HCT116 (cell line): ENCODE measurements at places on chromosomes 2 and 18. TPM values are rescaled to one million over a fixed set of nuclear protein-coding genes. Genes with fewer than 3 reads are reported as not detected.

The GPAT2 gene
- 54.2 TPM for total RNA-seq

DNA sequence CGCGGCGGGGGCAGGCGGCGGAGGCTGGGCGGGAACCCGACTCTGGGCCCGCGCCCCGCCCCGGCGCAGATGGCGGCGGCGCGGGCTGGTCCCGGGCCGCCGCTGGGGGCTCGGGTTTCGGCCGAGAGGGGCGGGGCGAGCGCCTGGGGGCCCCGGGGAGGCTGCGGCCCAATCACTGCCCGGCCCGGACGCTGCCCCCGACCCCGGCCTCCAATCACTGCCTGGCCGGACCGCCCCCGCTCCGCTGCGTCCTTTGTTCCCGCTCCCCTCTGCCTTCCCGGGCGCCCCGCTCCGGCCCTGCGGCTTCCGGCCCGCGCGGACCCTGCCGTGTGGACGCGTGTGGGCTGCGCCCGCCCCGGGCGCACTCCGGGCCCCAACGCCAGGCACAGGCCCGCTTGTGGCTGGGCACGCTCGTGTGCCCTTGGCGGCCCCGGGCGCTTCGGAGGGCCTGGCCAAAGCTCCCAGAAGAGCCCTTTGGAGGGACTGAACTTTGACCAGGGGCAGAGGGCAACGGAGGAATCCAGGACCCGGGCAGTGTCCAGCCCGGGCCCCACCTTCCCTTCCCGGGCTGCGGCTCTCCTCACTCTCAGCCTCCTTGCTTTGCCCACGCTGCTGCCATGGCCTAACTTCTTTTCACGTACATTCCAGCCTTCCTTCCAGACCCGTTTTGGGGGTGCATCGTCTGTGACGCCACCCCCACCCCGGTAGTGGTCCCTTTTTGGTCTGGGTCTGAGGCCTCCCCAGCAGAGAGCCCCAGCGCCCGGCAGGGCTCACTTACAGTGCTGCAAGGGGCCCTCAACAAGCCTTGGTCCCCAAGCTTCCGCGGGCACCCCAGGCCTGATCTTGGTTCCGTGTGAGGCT, 27.1 kb upstream of the PTMA start:
- DNase-seq, result no peak

- DNase-seq, result no peak
Measured at GRCh38 chr2:25082002-25082622, 40.2 kb downstream of the EFR3B start.

The NOSTRIN gene
- 3.1 TPM for total RNA-seq

DNA sequence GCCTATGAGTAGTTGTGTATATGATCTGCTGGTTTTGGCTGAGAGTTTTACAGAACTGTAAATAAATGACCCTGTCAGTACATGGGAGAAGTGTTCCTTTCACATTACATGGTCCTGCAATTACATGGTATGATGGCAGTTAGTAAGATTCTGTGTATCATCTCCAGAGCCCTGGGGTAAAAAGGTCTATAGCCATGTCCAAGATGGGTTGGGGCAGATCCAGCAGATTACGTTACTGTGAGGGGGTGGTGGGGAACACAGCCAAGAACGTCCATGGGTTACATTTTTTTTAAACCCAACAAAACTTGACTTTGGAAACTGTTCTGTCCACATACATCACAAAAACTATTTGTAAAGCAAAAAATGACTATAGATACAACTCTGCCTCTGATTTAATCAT, 64.2 kb upstream of the LMAN1 start:
- DNase-seq, result no peak

The OSR1 gene
- total RNA-seq, result 2.6 TPM

The VAMP8 gene
- total RNA-seq, result 52.6 TPM

The DSEL gene
- 0.05 TPM for total RNA-seq
